ENCODE measurements at places on chromosomes 2 and 18.

- DNase-seq, result no peak
These were observed 739.3 kb upstream of the GCFC2 start for GRCh38 chr2:76450024-76450475.

- no peak for DNase-seq
These were observed 107.6 kb downstream of the LRP2 start for GRCh38 chr2:169254774-169255173.

DNA sequence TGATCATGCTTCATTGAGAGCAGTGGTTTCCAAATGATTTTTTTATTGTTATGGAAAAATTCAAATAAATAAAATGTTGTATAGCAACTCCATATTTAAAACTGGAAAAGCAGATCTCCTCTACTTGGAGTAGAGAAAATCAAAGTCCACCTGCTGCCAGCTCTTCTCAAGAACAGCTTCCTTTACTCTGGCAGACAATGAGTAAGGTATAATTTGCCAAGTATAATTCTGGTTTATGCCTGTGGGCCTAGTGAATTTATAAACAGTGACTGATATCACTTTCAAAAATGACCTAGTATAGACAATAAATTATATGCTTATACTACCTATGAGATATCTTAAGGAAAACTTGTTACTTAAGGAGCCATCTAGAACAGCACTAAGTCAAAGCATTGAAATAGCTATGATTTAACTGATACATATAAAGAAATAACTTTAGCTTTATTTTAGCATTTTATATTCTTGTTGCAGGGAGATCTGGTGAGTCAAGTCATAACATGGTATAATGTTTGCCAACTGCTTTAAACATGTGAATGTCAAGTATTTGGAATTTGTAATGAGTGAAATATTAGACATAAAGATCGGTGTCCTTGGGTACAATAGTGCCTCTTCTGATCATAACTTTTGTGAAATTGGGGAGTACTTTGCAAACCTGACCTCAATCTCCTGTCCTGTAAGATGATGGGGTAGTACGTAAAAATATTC is 1389.1 kb upstream of the PIK3C3 start:
- no peak for DNase-seq

- no peak for DNase-seq
These were observed 114.9 kb downstream of the GLI2 start for GRCh38 chr2:120850551-120850950.

GRCh38 chr2:727071-727470 is 49.9 kb upstream of the TMEM18 start:
- no peak for DNase-seq

GRCh38 chr2:148781544-148781943 is 93.5 kb upstream of the KIF5C start:
- DNase-seq, result no peak

DNA sequence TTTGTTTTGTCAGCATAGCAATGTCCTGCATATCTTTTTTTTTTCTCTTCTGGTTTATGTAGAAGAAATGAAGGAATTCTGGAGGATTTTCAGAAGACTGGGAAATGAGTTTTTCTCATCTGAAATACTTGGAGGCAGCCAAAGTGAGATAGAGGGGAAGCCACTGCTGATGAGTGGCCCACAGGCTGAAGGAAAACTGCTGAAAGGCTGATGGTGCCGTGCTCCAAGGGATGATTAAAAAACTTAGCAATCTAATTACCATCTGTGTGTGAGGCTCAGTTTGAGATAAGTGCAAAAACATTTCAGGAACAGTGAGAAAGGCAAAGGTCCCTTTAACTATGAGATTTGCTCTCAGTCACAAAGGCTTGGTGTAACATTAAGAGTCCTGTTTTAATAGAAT is 98.5 kb downstream of the EVA1A start:
- DNase-seq, result no peak

- no peak for DNase-seq
These were observed 111.7 kb upstream of the SETBP1 start for GRCh38 chr18:44568986-44569385.

DNA sequence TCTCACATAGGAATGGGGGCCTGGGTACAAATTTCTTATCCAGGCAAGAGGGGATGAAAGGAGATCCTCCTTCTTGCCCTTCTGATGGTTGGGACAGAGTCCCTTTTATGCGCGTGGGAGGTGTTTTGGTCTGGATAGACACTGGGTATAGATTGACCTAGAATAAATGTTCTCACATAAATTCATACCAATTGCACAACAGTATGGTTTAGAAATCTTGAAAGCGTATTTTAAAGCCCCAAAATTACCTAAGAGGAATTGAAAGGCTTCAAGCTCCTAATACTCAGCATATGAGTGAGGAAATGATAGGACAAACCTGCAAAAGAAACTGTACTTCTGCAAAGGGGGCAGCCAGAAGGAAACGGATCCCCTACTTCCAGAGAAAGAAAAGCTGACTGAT is 2.6 kb upstream of the BCL2 start:
- no peak for DNase-seq

GRCh38 chr2:134200036-134200618 is 53.7 kb upstream of the MGAT5 start:
- DNase-seq, result no peak

DNA sequence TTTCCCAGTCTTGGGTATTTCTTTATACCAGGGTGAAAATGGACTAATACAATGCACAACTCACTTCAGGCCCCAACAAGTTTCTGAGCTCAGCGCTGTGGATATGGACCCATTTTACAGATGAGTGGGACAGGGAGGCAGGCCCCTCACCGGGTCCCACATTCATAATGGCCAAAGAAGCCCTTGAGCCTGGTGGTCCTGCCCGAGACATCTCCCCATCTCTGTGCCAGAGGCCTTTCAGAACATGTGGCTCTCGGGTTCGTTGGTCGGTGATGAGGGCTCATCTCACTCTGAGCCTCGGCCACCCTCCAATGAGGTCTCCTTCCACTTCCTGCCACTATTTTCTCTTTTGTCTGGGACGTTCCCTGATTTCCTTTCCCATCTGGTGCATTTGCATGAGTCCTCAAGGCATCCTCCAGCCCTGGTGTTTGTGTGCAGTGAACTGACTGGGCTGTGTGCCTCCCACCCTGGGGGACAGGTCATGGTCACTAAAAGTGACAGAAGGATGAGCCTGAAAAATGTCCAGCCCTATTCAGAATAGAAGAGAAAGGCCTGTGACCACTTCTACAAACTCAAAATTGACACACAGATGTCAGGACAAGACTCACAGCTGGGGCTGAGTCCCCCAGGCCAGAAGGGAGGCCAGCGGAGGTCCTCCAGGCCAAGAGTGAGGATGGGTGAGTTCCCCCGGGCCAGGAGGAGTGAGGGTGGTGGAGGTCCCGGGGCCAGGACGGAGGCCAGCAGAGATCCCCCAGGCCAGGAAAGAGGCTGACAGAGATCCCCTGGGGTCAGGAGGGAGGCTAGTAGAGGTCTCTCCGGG is 134.5 kb downstream of the PTGR3 start:
- no peak for DNase-seq
